SJSA1 (cell line): ENCODE measurements at places on chromosomes 12 and 14. TPM values are rescaled to one million over a fixed set of nuclear protein-coding genes. Genes with fewer than 3 reads are reported as not detected.

Gene TRIM9
- total RNA-seq = 0.16 TPM in 1 of 2 replicates, not detected in the other

Gene TEX22
- total RNA-seq = 0.11 TPM in 1 of 2 replicates, not detected in the other

GRCh38 chr14:103502877-103503276 lies 19.8 kb downstream of the CKB start:
- no peaks in the 10 kb centered on the region for H3K4me1 ChIP-seq
- no peak overlapping the region for H3K27ac ChIP-seq
- H3K4me3 ChIP-seq = no peak overlapping the region
- peaks cover 72% of the 10 kb centered on the region for H3K36me3 ChIP-seq
- no peaks in the 10 kb centered on the region for H3K27me3 ChIP-seq

Gene RERG
- not detected in 2 replicates for total RNA-seq

DNA sequence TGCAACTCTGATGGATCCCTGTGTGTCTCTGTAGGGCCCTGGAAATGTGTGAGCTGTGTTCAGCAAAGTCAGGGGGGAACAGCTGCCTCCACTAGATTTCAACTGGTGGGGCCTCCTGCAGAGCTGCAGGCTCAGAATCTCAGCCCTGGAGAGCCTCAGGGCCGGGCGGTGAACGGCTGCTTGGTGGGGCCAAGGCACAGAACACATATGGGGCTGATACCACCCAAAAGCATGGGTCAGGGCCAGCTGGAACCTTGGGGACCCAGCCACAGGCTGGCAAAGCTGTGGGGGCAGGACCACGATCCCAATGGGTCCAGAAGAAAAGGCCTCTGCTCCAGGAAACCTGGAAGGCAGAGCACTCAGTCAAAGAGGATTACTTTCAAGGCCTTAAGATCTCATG lies 878.5 kb downstream of the BCL11B start:
- H3K27me3 ChIP-seq = no peaks in the 10 kb centered on the region

DNA sequence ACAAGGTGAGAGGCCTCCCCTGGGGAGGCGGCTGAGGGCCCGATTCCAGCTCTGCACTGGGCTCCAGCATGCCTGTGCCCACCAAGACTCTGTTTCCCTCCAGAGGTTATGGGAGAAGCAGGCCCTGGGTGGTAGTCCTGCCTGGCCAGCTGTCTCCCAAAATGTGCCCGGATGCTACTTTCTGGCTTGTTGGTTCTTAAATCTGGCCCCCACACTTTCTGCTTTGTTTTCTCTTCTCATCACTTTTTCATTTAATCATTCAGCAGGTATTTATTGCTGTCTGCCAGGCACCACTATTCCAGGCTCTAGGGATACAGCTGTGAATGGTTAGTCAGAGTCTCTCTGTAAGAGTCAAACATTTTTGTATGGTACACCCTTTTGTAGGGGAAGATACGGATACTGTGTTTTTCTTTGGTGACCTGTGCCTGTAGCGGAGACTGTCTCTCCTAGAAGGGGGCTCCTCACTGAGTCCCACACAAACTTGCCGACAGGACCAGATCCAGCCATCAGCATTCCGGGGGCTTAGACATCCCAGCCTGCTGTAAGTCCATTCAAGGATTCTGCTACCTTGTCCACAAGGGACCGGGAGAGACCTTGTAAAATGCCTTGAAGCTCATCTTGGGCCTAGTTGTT lies 3.8 kb downstream of the DHRS2 start:
- no peak for DNase-seq
- no peaks in the 10 kb centered on the region for H3K36me3 ChIP-seq
- H3K4me3 ChIP-seq = no peak overlapping the region
- H3K4me1 ChIP-seq = no peaks in the 10 kb centered on the region
- no peaks in the 10 kb centered on the region for H3K27me3 ChIP-seq

Gene SSPN
- total RNA-seq = 35.6 and 37.1 TPM in 2 replicates
